Pons (tissue), 1 donor: ENCODE measurements at places on chromosomes 12 and 14.
A peak's percentile ranks its signal among the peaks of the same experiment; 100 is the strongest.

GRCh38 chr14:70359076-70359424, 433 bp downstream of the COX16 start:
- no peak for DNase-seq

DNA sequence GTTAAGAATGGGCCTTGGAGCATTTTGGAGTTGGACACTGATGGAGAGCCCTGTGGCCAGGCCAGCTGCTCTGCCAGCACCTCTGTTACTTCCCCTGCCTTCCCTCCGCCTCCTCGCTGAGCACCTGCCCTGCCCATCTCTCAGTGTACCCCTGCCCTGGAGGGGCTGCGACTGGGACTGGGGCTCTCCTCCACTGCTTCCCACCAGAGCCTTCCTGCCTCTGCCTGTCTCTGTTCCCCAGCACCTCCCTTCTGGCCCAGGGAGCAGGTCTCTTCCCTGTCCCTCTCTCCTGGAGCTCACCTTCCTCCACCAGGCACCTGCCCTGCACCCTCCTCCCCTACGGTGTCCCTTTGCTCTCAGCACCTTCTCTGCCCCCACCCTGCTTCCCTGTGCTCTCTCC, 62.1 kb downstream of the WDR20 start:
- DNase-seq: no peak

DNA sequence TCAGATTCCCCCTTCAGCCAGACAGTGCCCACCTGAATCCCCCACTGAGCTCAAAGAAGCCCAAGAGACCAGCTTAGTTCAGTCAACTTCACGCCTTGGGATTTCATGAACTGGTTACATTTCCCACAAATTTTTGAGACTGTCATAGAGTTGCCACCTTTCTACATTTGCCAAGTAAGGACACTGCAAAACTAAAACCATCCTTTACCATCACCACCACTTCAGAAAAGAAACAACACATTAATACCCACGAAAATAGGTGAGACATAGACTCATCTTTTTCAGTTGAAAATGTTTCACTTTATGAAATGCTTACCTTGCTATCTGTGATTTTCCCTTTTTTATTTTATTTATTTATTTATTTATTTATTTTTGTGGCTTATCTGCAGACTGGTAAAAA, 16.1 kb downstream of the CMKLR1 start:
- no peak for DNase-seq

DNA sequence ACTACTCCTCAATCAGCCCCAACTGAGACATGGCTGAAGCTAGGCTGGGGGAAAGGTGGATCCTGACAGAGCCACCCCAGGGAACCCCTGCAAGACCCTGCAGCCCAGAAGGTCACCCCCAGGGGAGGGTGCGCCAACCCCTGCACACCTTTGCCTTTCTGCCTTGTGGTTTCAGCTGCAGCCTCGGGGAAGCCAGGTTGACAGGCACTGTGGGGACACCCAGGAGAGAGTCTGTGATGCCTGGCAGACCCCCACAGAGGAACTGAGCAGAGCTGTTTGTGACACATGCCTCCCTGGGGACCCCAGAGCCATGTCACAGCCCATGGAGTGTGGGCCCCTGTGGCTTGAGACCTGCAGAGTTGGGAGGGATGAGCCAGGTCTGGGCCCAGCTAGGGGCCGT, 11.8 kb upstream of the HHIPL1 start:
- DNase-seq: no peak

GRCh38 chr12:614411-614970, 48.8 kb downstream of the NINJ2 start:
- DNase-seq: peak; percentile 56

DNA sequence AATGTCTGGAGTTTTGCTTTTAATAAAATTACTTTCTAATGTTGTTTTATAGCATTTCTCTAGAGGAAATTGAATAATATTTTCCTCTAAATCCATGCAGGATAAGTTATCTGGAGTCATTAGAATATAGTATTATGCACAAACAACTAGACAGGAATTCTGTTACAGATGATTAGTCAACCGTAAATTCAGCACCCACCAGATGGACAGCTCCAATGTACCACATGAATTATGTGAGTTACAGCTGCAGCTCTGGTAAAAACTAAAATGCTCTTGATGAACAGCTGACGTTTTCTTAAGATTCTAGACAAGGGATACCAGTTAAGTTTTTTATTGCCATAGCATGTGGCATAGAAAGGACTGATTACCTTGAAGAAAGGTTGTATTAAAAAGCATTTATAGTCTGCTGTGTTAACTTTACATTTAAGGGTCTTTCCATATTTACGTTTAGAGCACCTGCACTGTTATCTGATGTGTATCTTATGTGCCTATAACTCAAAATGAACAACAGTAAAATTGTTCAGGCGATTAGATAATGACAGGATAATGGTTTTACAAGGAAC, 321.4 kb upstream of the LRFN5 start:
- no peak for DNase-seq

GRCh38 chr12:13941258-13942249, 39.8 kb downstream of the GRIN2B start:
- DNase-seq: peak; percentile 68

GRCh38 chr12:9587987-9588600, 19.6 kb downstream of the KLRB1 start:
- DNase-seq: peak; percentile 0

- no peak for DNase-seq
These were observed 106.4 kb upstream of the PLEKHG7 start for GRCh38 chr12:92596383-92596782.

DNA sequence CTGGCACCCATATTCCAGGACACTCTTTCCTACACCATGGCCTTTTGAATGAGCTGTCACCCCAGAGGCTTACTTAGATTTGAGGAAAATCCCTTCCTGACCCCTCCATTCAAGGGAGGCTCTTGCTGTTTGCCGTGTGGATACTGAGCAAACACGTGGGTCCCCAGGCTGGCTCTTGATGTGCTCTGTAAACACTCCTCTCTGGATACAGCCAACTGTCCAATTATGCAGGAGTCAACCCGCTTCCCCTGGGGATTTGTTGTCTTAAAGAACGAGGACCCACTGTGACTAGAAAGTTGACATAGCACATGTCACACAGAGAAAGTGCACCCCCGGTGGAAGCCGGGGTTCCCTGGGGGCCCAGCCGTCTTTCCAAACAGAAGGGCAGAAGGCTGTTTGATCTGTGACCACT, 75.8 kb upstream of the CEP83 start:
- no peak for DNase-seq

- DNase-seq: peak; percentile 81
These were observed 59.8 kb upstream of the C12orf71 start for GRCh38 chr12:27142101-27142721.

DNA sequence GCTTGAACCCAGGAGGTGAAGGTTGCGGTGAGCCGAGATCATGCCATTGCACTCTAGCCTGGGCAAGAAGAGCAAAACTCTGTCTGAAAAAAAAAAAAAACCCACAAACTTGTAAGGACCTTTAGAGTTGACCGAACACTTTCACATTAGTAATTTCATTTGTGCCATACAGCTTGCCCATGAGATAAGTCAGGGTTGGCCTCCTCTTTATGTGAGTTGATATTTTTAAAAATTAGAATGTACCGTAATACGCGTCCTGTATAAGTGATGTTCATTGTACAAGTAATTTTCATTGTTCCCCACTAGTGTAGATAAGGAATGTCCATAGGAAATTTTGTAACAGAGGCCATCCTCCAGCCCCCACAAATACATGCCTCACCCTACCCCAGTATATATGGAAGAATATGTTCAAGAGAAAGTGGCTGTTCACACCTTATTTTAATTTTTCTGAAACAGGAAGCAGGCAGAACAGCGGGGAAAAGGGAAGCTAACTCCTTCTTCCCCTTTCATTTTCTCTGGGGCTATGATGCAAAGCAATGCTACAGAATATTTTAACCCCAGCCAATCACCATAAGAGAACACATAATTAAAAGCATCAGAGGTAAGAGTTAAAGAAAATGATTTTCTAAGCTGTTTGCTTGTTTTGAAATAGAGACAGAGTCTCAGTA, 31.9 kb upstream of the HIF1A start:
- peak; percentile 51 for DNase-seq

DNA sequence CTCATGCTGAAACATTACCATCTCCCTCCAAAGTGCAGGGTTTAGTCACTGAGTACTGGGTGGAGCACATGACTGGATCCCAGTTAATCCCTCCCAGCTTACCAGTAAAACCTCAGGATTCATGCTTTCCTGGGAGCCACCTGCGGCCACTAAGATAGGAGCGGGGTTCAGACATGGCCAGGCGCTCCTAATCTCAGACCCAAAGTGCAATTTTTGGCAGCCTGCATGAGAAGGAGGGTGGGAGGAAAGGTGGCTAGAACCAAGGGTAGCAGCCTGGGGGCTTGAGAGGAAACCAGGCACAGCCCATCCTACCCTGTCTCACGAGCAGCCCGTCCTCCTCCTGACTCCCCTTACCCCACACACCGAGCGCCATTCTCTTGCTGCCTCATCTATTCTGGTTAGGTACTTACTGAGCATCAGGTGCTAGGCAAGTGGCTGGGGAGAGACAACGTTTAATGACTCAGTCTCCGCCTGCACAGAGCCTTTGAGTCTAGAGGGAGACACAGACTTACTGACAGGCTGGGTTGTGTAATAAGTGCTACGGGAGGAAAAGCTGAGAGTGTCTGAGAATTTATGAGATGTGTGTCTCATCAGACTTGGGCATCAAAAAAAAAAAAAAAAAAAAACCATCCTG, 9.9 kb downstream of the GPRC5A start:
- no peak for DNase-seq

GRCh38 chr12:47099610-47100009, 19.9 kb upstream of the AMIGO2 start:
- no peak for DNase-seq

DNA sequence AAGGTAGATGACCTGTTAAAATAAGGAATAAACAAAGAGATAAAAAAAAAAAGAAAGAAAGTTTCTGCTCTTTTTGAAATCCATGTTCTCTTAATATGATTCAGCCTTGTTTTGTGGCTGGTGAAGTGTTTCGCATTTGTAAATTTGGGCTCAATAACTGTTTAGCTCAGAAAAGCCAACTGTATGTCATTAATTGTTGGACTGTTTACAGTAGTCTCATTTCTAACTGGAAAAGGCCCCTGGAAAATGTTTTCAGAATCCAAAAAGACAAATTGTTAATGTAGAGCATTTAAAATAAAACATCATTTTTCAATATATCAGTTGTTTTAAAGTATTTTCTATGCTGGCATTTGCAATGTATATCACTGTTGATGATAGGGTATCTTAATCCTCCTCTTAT, 47.4 kb upstream of the DYRK2 start:
- DNase-seq: no peak

GRCh38 chr12:58850826-58851225, 69.5 kb downstream of the LRIG3 start:
- DNase-seq: no peak

DNA sequence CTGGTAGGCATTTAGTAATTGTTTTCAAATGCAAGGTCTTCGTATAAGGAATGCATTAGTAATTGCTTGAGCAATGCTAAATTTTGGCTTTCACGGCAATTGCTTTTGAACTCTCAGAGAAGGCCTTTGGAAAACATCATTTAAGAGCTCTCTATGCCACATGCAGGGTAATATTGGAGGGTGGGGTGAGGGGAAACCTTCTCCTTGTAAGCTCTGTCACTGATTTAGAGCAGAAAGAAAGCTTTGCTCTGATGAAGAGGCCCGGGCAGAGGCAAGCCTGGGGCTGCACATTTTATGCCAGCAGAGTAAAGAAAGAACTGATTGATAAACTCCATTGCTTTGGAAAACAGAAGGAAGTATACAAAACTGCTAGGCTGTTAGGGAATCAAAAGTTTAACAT, 70.9 kb downstream of the TRIM9 start:
- peak; percentile 96 for DNase-seq

GRCh38 chr14:56805992-56806727, 4.1 kb downstream of the OTX2 start:
- no peak for DNase-seq

GRCh38 chr14:73591690-73592449, at the start of gene ACOT4:
Gene ACOT4, plus strand, starts transcription at chr14:73591873. Its CDS starts 87 bp downstream, at chr14:73591960.
- DNase-seq: no peak

DNA sequence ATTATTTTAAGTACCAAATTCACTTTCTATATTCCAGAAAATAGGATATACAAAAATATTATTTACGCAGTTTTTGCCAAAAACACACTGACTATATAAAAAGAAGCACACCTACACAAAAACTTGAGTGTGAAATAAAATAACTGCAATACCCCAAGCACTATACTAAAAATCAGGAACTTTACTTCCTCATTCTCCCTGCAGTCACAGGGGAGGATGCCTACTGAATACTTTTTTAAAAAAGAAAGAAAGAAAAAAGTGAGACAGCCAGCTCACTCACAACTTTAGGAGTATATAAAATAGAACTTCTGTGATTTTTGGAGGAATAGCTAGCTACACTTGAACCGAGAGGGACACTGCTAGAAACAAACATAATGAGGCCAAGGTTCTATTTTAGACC, 12.2 kb downstream of the RPS6KA5 start:
- DNase-seq: no peak

- DNase-seq: no peak
These were observed 44.9 kb downstream of the CAPZA3 start for GRCh38 chr12:18782827-18783226.

- peak; percentile 86 for DNase-seq
These were observed 1.1 kb upstream of the VCPKMT start for GRCh38 chr14:50117456-50117855.

- DNase-seq: peak; percentile 67
These were observed 31.4 kb upstream of the SLC2A13 start for GRCh38 chr12:40137252-40137651.

- DNase-seq: no peak
These were observed 134.7 kb upstream of the GSC start for GRCh38 chr14:94904636-94905035.

- no peak for DNase-seq
These were observed 53.4 kb upstream of the FOXN3 start for GRCh38 chr14:89470401-89470800.

GRCh38 chr14:102826161-102826560, 48.9 kb downstream of the TRAF3 start:
- DNase-seq: no peak

DNA sequence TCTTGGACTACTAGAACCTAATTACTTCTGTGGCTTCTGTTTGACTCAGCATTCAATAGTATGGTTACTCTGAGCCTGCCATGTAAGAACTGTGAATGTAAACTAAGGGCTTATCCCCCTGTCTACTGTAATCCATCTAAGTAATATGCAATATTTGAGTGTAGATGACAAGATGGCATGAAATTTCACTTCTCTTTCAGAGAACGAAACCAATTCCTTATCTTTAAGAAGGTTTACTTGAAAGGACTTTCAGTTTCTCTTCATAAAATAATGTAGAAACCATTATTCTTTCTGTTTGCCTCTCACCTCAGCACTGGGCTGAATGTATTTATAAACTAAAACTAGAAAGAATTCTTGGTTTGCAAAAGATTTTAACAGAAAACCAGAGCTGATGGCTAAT, 60.4 kb upstream of the ARID2 start:
- no peak for DNase-seq

GRCh38 chr14:59117754-59118528, 70.5 kb upstream of the DAAM1 start:
- DNase-seq: no peak

GRCh38 chr12:116620492-116621191, 61.5 kb downstream of the MAP1LC3B2 start:
- no peak for DNase-seq

DNA sequence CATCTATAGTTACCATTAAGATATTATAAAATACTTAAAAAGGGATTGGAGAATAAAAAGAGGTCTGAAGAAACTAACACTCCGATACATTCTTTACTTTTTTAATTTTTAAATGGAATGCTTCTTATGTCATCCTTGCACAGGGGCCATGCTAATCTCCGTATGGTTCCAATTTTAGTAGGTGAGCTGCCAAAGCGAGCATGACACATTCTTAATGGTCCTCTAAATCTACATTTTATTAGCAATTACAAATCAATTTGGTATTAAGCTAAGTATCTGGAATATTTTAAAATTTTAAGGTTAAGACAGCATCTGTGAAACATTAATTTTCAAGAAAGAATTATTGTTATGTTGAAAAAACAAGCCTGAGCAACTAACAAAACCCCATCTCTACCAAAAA, 6.2 kb upstream of the ARID4A start:
- no peak for DNase-seq
